ENCODE measurements at places on chromosomes 13 and 19.

DNA sequence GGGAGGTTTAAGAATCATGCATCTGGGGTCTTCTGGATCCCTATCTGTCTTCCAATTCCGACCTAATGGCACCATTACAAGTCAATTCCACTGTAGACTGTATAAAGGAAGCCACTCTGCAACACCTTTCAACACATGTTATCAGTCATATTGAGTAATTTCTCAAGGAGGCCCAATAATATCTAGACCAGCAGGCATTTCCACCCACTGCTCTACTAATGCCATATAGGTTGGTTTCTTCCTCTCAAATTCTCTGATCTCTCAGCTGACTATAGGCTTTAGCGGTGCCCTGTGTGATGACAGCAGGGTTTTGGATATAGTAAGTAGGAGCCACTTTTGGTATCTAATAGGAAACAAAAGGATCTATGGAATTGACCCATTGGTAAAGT, 12.4 kb upstream of the ITM2B start:
- no peak for DNase-seq

DNA sequence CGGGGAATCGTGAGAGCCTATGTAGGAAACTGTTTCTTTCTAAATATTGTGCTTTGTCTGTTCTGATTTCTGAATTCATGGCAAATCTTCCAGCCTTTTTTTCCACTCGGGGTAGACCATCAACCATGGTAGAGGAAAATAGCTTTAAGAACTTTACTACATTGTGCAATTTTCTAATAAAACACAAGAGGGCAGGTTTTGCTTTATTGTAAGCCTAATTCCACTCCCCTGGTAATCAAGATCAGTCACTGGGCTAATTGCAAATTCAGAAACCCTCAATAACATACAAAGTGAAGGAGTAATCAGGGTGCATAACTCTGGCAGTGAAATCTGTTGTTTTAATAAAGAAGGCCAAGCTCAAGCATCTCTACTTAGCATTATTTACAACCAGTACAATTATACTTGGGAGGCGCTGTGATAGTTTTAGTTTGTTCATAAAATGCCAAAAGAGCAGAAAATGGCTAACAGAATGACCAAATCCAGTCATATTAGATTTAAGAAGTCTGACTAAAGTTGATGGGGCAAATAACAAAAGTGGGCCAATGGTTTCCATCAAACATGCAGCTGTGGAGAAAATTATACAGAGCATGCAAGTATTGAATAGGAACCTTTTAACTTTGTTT, 43.8 kb downstream of the DCT start:
- peak; percentile 77 for DNase-seq

DNA sequence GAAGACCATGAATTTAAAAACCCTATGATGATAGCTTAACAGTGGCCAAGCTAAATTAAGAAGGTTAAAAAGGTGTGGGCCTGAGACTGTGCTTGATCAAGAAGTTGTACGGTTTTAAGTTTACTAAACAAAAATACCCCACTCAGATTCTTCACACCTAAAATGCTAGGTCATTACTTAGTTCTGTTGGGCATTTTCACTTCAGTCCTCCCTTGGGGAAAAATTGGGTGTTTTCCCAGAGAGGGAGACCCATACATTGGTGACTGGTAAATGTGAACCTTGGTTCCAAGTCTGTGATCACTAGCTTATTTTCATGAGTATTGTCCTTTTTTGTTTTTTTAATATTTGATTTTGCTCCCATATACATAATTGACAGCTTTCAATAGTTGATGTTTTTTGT, 44.4 kb downstream of the MTUS2 start:
- DNase-seq, result no peak

DNA sequence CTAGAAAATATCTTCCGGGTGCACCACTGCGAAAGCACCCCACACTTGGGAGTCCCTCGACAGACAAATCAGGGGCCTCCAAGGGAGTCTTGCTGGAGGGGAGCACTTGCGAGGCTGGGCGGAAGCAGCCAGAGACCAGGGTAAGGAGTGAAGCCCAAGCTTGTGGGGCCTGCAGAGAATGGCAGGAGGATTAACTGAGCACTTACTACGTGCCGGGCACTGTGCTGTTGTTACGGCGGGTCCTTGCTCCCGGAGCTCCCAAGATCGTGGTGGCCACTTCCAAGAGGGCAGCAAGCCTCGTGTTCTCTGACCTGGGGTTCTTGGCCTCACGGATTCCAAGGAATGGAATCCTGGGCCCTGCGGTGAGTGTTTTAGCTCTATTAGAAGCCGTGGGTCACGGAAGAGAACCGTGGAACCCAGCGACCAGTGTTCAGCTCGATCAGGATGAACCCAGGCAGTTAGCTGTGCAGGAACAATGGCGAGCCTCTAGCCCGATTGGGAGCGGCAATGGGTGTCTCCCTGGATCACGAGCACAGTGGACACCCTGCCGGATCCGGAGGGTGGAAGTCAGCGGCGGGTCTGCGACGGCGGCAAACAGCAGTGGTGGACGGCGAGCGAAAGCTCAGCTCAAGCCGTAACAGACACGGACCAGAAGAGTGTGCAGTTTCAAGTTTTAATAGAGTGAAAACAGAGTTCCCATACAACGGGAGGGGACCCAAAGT, 9.6 kb downstream of the TTYH1 start:
- no peak for DNase-seq

GRCh38 chr19:33476151-33476707, 45.4 kb downstream of the PEPD start:
- no peak for DNase-seq

DNA sequence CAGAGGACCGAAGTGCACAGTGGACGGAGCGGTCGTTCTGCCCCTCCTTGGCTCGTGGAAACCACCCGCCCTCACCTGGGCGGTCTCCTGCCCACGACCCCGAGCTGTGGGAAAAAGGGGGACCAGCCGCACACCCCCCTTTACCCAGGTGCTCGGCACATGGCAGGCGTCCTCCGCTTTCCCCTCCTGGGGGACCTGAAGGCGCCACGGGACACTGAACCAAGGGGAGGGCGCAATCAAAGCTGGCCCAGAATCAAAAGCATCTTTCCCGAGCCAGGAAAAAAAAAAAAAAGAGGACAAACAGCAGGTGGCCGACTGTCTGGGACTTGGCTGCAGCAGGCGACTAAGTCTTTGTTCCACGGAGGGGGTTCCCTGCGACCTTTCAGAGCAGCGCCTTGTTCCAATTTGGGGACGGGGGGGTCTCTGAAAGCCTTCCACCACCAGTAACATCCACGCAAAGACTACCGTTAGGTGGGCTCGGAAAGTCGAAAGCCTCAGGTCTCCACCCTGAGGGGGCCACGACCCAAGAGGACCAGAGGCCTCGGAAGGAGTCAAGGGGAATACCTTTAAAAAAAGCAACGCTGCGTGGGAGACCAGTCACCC, 1.1 kb downstream of the MBD3 start:
- peak; percentile 66 for DNase-seq

- DNase-seq, result no peak
Measured at GRCh38 chr19:18682807-18683108, 722 bp upstream of the CRTC1 start.

- DNase-seq, result peak; percentile 23
Measured at GRCh38 chr19:40689339-40690049, 957 bp downstream of the NUMBL start.

DNA sequence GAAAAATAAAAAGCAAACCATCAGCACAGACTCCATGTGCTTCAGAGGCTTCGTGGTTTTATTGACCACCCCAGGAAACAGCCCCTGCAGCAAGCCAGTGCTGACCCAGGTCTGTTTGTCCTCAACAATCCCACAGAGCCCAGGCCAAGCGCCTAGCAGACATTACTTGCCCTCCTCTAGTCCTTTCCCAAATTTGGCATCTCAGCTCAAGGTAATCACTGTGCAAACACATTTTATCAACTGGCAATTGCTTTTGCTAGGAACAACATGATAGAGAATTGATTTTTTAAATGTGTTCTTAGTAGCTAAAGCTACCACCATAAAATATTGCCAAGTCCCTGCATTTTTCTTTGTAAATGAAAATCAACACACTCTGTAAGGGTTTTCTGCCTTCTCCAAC, 121.8 kb downstream of the STOML3 start:
- DNase-seq, result peak; percentile 30

- DNase-seq, result peak; percentile 63
Measured at GRCh38 chr13:53068585-53069520, 40.2 kb downstream of the OLFM4 start.

GRCh38 chr19:54691582-54692297, 29.0 kb downstream of the LILRB4 start:
- DNase-seq, result no peak

GRCh38 chr13:43865892-43866291, 13.6 kb downstream of the CCDC122 start:
- no peak for DNase-seq

DNA sequence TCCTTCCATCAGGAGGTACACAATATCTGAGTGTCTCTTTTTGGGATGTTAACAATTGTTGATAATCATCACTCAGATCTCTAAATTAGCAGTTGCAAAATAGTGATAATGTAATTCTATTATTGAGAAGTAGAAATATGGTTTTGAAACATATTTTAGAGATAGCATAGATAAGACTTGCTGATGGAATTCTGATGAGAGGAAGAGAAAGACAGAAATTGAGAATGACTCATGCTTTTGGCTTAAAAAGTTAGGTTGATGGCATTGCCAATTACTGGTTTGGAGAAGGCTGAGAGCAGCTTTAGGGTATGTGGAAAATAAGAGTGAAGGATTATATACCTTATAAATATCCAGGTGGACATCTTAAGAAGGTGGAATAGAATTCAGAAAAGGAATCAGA, 106.4 kb upstream of the EDNRB start:
- DNase-seq, result no peak

- no peak for DNase-seq
Measured at GRCh38 chr13:112910016-112910415, 59.0 kb upstream of the MCF2L start.

- DNase-seq, result no peak
Measured at GRCh38 chr13:92657565-92657964, 569.0 kb upstream of the GPC6 start.

Measured in COR-L47 (cell line).